Thyroid gland (tissue), 4 donors: ENCODE measurements at places on chromosomes 13 and 19. TPM values are rescaled to one million over a fixed set of nuclear protein-coding genes. Genes with fewer than 3 reads are reported as not detected.

DNA sequence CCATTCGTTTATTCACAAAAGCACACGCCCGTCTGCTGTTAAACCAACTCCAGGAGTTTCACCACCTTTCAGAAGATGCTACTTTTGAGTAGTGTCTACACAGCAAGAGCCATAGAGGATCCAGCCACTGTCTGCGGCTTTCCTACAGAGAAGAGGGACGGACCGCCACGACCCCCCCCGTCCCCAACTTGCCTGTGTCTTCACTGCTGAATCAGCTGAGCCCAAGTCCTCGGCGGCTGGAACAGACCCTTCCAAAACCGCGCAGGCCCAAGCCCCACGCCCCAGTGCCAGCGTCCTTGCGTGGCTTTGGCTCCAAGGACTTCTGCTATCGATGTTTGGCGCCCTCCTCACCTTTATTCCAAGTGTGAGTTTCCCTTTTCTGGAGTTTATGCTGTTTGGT lies 65.1 kb downstream of the SPACA7 start:
- no peak for DNase-seq

DNA sequence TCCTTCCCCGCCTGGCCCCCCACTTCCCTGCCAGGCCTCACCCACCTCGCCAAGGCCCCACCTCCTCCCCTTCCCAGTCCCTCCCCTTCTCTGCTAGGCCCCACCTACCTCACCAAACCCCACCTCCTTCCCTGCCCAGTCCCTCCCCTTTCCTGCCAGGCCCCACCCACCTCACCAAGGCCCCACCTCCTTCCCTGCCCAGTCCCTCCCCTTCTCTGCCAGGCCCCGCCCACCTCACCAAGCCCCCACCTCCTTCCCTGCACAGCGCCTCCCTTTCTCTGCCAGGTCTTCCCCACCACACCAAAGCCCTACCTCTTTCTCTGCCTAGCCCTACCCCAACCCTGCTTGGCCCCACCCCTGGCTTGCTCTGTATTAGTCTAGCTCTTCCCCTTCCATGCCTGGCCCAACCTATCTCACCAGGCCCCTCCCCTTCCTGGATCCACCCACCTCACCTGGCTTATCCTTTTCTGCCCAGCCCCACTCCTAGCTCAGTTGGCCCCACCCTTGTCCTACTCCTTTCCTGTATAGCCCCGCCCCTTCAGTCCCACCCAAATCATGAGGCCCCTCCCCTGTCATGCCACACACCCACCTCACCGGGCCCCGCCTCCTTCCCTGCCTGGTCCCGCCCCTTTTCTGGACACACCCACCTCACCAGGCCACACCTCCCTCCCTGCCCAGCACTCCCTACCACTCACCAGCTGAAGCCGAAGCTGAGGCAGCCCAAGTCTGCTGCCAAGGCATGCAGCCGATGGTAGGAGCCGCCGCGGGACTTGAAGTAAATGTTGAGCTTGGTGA lies 16.2 kb downstream of the CERS1 start:
- no peak for DNase-seq

DNA sequence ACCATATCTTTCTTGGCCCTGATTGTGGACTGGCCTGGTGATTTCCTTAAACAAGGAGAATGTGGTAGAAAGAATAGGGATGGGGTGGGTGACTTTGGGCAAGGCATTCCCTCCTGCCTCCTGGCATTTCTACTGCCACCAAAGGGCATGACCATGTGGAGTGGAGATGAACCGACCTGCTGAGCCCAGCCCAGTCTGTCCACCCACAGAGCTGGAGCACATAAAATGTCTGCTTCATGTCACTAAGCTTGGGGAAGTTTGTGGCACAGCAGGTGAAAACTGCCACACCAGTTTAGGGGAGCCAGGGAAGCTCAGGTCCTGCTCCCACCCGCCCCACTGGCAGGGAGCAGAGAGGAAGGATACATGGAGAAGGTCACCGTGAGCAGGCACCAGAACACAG lies 6.3 kb downstream of the TMEM161A start:
- no peak for DNase-seq

- DNase-seq, result no peak
Measured at GRCh38 chr19:16069813-16070365, 6.4 kb upstream of the TPM4 start.

GRCh38 chr13:84118839-84119409 lies 236.7 kb upstream of the SLITRK1 start:
- DNase-seq, result no peak

DNA sequence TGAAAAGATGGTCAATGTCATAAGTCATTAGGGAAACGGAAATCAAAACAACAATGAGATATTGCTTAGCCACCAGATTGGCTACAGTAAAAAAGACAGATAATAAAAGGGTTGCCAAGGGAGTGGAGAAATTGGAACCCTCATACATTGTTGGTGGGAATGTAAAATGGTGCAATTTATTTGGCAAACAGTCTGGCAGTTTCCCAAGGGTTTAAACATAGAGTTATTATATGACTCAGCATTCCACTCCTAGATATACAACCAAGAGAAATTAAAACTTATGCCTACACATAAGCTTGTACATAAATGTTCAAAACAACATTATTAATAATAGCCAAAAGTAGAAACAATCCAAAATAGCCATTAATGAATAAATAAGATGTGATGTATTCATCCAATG lies 9.9 kb upstream of the ZNF227 start:
- no peak for DNase-seq

Gene CERS1
- 1.3 TPM for total RNA-seq

Gene HNRNPA1L2
- 5.1 TPM for total RNA-seq

Gene ZNF571
- total RNA-seq, result 8.7 TPM
